ENCODE measurements at places on chromosomes 3 and 15.

DNA sequence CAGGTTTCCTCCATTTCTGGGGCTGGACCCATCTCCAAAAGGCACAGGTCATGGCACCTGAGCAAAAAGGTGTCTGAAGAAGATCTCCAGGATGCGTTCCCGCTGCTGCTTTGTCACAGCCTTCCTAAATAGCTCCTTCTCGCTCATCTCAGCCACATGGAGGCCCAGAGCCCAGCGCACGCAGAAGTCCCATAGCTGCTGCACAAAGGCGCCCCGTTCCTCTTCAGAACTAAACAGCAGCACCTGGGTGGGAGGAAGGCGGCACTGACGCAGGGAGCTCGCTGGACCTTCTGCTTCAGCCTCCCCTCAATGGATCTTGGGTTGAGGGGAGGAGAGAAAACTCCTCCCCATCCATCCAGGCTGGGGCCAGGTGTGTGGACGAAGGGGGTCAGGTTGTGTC, 8.4 kb downstream of the DUOX2 start:
- no peak for DNase-seq

DNA sequence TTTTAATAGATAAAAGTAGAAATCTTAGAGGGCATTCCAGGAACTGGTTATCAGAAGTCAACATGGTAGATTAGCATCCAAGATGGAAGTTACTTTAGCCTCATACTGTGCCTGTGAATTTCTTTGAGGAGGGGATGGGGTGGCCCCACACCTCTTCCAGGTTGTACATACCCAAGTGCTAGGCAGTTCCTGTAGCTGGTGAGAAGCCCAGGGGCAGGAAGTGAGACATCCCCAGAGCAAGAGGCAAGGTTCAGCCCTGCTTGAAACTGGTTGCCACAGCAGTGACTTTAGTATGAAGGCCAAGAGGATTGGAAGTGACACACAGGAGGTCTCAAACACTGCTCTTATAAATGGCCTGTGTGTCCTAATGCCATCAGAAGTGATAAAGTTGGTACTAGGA, 11.9 kb downstream of the GTPBP8 start:
- no peak for DNase-seq

DNA sequence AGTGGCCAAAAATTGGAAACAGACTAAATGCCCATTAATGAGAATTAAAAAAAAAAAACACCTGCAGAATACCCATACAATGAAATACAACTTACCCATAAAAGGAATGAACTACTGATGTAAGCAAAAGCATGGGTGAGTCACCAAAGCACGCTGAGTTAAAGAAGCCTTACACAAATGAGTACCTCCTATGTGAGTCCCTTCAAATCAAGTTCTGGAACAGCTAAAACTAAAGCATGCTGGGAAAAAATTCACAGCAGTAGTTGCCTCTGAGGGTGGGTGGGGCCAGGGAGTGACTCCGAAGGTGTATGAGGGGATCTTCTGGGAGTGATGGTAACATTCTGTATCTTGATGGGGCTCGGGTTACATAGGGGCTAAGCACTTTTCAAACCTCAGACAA, 11.4 kb downstream of the MYO5C start:
- no peak for DNase-seq

DNA sequence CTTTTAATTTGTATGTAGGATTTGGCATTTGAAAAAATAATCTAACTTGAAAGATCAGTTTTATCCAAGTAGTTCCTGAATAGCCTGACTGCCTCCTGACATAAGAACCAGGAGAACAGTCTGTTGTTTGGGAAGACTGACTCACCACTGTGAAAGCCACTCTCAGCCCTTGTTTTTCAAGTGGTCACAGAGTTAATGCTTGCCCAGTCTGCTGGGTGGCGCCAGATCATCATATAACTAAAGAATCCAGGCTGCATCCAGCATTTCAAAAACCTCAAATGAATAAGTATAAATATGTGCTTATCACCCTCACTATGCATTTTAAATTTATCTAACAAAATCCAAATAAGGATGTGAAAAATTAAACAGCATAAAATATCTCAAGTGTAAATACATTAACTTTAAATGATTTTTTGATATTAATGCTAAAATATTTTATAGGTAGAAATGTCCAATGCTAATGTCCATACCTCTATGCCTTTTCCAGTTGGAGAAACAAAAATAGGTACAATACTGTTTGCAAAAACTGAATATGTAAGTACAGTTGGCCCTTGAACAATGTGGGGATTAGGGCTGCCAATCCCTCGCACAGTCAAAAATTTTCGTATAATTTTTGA, 26.9 kb upstream of the ZBBX start:
- DNase-seq = no peak

GRCh38 chr3:48934333-48934991, 15.8 kb downstream of the ARIH2 start:
- DNase-seq = no peak

GRCh38 chr3:47715928-47716327, 65.8 kb downstream of the SMARCC1 start:
- DNase-seq = no peak

DNA sequence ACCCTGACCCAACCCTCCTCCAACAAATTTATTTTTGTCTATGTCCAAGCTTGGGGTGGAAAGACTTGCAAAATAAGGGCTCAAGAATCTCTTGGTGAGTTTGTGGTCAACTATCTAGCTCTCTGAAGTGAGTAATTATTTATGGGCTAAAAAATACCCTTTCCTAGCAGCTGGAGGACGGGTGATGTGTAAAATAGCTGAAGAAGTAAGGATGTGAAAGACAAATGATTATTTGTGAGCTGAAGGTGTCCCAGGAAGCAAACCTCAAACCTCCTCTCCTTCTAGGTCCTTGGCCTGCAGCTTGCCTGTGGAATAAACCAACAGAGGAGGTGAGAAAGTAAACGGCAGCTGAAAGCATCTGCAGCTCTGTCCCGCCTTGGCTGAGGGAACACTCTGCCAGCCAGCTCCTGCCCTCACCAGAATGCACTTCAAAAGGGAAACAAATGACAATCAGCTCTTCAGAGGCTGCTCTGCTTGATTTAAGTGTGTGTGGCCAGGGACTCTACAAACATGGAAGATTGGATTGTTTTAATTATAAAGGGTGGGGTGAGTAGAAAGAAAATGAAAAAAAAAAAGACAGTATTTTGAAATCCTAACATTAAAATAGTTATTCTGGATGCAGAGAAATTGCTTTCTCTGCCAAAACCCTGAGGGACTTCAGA, 60.3 kb downstream of the TM4SF4 start:
- no peak for DNase-seq

DNA sequence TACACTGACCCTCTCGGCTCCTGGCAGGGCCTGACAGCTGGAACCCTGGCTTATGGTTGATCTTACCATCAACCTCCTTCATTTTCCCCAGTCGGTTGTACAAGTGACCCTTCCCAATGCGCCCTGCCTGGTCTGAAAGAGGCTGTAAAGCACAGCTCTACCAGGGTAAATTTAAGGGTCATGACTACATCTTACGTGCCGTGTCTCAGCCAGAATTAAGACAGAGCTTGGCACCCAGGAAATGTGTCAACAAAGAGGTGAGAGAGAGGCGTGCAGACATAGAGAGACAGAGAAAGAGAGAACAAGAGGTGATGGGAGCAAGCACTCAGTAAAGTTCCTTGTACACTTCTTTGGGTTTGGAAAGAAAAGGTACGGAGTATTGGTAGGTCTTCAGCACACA, 28.8 kb downstream of the HOMER2 start:
- DNase-seq = no peak

GRCh38 chr3:12743583-12743982, 15.5 kb downstream of the TMEM40 start:
- no peak for DNase-seq

DNA sequence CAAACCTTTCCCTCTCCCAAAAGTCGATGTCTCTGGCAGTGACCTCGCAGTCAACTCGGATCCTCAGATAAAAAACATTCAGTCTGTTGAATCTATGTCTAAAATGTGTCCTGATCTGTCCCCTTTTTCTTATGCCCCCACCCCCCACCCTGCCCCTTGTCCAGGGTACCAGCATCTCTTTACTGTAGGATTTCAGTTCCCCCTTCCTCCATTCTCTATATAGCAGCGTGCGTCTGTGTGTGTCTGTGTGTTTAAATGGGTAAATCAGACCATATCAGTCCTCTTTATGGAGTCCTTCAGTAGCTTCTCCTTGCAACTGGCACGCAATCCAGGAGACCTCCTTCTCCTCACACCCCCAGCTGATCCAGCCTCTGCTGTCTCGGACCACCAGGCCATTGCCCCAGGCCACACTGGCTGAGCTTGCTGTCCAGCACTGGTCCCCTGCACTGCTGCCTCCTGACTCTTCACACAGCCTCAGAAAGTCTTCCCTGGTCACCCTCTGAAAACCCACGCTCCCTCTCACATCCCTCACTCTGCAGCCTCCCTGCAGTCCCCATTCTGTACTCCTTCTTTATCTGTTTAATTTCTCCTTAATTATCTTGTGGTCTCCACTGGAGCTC, 1.5 kb downstream of the LRRK1 start:
- no peak for DNase-seq

GRCh38 chr15:62360332-62361097, 195.4 kb upstream of the C2CD4B start:
- DNase-seq = no peak

DNA sequence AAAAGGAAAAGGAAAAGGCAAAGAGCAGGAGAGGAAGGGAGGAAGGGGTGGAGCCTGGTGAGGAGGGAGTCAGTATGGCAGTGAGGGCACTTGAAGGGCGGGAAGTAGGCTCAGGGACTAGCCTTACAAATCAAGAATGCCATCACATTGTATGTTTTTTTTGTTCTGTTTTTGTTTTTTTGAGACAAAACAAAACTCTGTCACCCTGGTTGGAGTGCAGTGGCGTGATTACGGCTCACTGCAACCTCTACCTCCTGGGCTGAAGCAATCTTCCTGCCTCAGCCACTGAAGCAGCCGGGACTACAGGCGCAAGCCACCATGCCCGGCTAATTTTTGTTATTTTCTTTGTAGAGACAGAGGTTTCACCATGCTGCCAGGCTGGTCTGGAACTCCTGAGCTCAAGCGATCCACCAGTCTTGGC, 10.5 kb upstream of the PIK3CB start:
- no peak for DNase-seq

DNA sequence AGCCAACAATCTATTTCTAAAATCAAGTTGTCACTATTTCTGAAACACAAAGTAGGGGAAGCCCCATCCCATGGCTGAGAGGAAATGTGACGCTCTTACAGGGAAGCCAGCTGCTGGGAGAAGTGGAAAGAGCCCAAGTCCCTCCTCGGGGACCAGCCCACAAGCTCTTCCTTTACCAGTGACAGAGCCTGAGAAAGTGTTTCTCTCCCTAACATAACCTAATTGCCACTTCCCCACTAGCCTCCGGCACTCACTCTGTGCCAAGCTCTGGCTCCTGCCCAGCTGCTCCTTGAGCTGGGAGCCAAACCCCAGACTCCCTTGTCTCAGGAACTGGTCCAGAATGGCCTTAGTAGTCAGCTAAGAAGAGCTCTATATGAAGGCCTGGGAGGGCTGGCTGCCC, 42.9 kb downstream of the TNFAIP8L3 start:
- DNase-seq = no peak

DNA sequence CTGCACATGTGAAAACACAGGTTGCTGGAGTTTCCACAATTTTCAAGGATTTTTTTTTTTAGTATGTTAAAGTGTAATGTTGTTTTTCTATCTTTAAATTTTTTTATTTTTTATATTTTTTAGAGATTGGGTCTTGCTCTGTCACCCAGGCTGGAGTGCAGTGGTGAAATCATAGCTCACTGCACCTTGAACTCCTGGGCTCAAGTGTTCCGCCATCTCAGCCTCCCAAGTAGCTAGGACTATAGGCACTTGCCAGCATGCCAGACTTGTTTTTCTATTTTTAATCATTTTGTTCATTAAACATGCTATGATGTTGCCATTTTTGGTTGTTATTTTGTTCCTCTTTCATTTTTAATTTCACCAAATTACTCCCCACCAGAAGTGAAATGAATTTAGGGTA, 16.7 kb upstream of the THUMPD3 start:
- DNase-seq = no peak

GRCh38 chr15:35674873-35675781, 129.2 kb upstream of the DPH6 start:
- no peak for DNase-seq

DNA sequence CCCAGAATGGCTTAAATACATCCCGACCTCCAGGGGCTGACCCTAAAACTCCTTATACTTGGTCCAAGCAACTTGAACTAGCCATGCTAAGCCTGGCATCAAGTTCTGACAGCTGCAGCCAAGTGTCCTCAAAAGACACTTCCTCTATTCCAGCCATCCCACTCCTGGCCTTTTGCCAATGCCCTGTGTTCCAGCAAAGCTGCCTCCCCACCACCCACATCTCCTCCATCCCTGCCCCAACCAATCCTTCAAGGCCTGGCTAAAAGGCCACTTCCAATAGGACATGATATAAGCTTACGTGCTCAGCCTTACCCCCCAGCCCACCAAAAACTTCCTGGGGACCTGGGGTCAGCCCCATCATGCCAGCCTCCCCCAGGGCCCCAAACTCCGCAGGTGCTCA, 40.9 kb downstream of the SEMA3G start:
- no peak for DNase-seq

Measured in stimulated activated CD4-positive, alpha-beta T cell treated with anti-CD3 and anti-CD28 coated beads, Interleukin-2, amount 100 ng/mL, for 24 hours (primary cell).